ENCODE measurements at places on chromosomes 7 and 10. TPM values are rescaled to one million over a fixed set of nuclear protein-coding genes. Genes with fewer than 3 reads are reported as not detected.

GRCh38 chr10:60427709-60428386, 38.2 kb upstream of the ANK3 start:
- DNase-seq: no peak

DNA sequence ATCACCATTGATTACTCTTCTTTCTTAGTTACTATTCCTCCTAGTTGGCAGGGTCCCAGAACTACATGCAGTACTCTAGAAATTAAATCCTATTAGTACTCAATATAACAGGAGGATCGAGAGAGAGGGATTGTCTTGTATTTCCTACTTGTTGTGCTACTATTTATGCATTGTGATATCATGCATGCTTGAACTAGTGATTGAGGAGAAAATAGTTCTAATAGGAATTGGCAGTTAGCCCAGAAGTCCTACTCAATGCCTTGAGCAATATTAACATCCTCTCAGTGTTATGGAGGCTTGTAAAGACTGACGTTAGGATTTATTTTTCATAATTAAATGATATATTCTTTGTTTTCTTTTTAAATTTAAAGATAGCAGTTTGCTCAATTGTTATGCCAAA, 67.4 kb downstream of the FOXP2 start:
- peak; percentile 17 for DNase-seq

DNA sequence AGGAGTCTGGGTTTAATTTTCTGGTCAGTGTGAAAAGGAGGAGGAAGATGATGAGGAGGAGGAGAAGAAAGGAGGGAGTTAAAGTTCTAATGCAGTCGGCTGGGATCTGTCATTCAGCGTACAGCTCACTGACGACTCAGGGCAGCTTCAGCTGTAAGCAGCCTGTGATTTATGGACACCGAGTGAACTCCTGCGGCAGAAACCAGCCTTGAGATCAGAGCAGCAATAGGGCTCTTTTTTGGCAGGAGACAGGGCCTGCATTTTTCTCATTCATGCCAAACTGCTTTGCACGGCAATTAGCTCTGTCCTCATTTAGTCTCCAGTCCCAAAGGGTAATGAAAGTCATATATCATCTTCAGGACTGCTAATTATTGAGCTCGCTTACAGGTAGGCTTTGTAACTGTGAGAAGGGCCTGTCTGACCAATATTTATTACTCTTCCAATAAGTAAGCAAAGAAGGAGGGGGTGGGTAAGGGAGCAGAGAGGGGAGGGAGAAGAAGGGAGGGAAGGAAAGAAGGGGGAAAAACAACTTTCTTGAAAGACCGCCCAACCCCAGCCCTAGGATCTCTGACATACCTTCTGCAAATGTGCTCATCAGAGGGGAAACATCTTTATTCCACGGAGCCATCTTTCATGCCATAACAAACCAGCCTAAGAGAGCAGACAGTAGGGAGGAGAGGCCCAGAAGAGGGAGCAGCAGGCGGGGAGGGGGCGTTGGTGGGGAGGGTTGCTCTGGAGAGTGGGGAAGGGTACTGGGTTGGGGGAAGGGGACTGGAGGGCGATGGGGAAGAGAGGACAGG, 48.1 kb upstream of the COMTD1 start:
- DNase-seq: peak; percentile 84

DNA sequence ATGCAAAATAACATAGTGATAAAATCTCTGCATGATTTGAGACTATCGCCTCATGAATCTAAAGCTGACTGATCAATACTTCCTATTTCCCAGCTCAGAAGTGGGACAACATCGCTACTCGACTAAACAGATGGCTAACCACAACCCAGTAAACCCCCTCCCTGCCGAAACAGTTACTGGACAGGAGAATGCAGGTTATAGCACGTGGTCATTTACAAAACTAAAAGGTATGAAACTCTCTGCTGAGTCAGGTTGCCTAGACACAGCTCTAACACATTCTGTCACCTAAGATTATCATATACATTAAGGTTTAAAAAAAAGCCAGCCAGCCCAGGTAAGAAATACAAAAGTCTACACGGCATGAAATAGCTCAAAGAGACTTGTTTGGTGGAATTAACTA, 64.0 kb downstream of the CTBP2 start:
- no peak for DNase-seq

GRCh38 chr7:85030893-85031292, 156.0 kb downstream of the SEMA3D start:
- DNase-seq: peak; percentile 62

GRCh38 chr7:152998420-152998819, 238.9 kb downstream of the ACTR3B start:
- DNase-seq: no peak

DNA sequence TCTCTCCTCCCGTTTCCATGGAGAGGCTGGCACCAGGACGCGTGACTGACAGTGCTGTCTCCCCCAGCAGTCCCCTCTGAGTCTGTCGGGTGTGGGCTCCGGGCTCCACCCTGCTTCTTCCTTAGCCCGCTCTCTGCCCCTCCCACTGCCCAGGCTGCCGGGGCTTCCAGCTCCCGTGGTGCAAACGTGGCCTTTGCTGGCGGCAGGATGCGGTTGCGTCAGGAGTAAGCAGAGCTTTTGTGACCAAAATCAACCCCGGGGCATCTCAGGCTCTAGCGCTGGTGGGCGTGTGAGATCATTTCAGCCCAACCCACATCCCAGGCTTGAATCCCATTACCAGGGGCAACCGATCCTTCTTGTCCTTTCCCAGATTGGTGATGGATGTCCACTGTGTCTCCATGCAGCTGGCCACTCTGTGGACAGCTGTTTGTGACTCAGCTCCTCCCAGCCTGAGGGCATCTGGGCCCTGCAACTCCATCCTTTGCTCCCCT, 28.2 kb downstream of the PTPRE start:
- DNase-seq: peak; percentile 67

GRCh38 chr7:141231018-141231792, 157.3 kb downstream of the TMEM178B start:
- peak; percentile 26 for DNase-seq

DNA sequence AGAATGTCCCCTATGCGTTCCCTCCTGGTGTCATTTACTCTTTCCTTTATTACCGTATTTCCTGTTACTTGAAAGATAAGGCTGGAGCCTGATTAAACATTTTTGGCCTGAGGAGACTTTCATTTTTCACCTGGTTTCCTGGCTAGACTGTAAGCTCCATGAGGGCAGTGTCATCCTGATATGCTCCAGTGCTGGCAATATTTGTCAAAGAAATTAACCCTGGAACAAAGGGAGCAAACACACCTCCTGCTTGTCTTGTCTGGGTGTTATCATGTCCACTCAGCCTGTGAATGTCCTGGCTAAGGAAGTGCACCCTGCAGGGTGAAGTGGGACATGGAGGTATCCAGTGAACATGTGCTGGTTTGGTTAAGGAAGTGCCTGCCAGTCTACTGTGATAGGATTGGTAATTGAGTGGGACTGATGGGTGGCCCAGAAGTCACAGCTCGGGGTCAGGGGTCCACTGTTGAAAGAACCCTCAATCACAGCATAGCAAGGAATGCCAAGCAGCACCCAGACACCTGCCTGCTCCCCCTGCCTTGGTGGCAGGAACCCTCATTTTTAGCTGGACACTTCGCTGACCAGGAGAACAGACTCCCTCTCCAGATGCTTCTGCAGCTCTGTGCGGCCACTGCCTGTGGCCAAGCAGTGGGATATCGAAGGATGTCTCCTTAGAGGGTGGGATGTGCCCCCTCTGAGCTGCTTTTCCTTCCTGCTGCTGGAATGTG, 20.9 kb upstream of the PPIA start:
- DNase-seq: no peak

GRCh38 chr7:51340029-51340838, 23.6 kb upstream of the COBL start:
- no peak for DNase-seq

DNA sequence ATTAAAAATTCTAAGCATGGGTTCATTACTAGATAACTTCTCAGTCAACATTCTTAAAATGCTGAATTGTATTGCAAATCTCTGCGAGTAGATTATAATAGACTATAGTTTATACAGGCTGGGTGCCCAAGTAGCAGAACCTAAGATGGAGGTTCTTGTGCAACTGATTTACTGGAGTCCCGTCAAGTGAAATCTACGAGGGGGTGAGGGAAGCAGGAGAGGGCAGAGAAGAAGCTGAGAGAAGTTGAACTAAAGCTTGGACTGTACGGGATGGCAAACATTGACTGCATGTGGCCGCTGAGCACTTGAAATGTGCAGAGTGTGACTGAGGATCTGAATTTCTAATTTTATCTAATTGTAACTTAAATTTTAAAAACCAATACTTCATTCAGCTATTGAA, 124.5 kb downstream of the CTNNA3 start:
- DNase-seq: no peak

DNA sequence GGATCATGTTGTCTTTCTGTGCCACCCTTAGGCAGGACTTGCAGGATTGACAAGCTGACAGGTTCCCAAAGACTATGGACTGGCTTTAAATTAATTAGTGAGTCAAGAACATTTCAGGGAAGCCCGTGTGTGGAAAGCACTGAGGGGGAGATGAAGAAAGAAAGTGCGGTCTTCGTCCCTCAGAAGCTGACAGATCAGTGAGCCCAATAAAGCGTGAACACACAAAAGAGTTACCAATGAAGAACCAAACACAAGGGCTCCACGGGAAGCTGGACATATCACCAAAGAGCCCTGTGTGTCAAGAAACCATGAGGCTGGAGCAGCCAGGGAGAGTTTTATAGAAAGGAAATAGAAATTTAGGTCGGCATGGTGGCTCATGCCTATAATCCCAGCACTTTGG, 725.8 kb downstream of the PARD3 start:
- no peak for DNase-seq

GRCh38 chr7:113664867-113665266, 253.9 kb downstream of the PPP1R3A start:
- no peak for DNase-seq

DNA sequence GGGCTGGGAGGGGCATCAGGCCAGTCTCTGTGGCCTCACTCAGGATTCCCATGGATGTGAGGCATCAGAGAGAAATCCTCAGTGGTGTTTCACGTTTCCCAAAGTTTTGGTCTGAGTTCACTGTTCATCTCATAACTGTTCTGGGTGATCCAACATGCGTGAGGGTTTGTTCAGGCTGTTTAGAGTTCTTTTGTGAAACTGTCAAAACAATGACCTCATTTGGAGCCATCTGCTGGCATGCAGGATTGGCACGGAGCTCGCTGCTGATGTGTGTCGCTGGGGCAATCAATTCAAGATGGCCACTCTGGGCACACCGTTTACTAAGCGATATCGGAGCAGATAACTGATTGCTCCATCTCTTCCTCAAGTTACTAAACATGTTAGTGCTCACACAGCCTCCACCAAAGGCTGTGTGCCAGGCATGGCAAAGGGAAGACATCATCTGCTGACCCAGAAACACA, 365.6 kb downstream of the WDR11 start:
- DNase-seq: no peak

Gene SPDYE17
- total RNA-seq: not detected

Gene EIF4EBP2
- 74.0 TPM for total RNA-seq

Gene FANK1
- total RNA-seq: 9.7 TPM

Gene CRHR2
- total RNA-seq: not detected

Gene FRMPD2
- 0.39 TPM for total RNA-seq

Gene CPA4
- total RNA-seq: 111 TPM

Gene MTPN
- total RNA-seq: 183 TPM

Gene SDK1
- total RNA-seq: 4.2 TPM

Gene CPEB3
- total RNA-seq: 1.2 TPM
